ENCODE measurements at places on chromosomes 13 and 19.

DNA sequence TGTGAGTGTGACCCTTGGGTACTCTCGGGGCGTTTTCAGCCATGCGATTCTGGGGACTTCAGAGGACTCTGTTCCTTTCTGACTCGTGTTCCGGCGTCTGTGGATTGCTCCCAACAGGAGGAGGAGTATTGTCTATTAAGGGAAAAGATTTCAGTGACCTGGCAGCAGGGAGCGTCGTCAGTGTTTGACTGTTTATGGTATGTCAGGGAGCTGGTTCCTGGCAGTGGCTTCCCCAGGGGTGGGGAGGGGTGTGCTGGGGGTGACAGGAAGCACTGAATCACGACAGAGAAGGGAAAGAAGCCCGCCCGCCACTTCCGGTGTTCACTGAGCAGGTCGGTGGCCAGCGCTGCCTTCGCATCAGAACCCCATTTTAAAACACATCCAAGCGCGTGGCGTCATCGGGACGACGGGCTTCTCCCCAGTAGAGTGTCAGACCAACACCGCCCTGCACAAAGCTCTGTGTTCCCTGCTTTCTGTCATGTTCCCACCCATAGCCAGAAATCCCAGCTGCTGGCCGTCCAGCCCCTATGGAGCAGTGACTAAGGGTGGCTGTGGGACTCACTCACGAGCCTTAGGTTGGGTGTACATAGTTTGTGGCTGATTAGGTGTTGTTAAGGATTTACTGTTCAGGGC lies 33.8 kb downstream of the COL4A2 start:
- peak; percentile 45 for DNase-seq

GRCh38 chr13:34037636-34038540 lies 219.9 kb downstream of the RFC3 start:
- no peak for DNase-seq

- no peak for DNase-seq
Observed at GRCh38 chr19:16591803-16592556, 19.8 kb upstream of the SLC35E1 start.

- no peak for DNase-seq
Observed at GRCh38 chr13:70362820-70363570, 254.7 kb upstream of the KLHL1 start.

DNA sequence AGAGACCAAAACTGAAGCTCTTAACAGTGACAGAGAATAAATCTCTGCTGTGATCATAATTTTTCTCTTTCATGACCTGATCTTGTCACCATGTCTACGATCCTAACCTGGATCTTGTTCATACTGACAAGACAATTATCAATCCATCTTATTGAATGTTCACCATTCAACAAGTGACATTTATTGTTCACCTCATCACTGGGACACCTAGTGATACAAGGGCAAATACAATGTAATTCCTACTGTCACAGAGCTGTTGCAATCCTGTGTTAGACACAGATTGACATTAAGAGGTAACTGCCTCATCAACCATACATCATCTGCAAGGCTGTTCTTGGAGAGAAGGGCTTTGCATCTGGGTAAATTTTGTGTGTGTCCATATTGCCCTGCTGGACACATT lies 942.4 kb upstream of the PRR20A start:
- no peak for DNase-seq

DNA sequence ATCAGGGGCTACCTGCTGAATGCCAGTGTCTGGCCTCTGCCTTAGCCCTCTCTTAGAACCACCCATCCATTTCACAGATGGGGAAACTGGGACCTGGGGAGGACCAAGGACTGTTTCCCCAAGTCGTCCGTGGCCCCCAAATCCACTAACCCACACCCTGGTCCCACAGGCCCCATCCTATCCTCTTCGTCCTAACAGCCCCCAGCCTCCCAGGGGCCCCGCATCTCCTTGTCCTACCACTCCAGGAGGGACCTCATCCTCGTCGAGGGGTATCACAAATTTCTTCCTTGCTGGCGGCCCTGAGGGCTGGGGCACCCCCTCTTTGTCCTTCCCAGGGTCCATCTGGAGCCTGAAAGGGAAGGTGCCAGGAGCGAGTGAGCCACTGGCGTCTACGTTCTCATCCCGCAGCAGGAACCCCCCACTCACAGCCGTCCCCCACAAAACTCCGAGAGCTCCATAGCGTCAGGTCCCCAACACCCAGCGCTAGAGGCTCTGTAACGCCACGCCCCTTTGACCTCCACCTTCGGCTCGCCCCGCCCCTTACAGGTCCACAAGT lies 606 bp downstream of the ERCC1 start:
- DNase-seq = peak; percentile 76

DNA sequence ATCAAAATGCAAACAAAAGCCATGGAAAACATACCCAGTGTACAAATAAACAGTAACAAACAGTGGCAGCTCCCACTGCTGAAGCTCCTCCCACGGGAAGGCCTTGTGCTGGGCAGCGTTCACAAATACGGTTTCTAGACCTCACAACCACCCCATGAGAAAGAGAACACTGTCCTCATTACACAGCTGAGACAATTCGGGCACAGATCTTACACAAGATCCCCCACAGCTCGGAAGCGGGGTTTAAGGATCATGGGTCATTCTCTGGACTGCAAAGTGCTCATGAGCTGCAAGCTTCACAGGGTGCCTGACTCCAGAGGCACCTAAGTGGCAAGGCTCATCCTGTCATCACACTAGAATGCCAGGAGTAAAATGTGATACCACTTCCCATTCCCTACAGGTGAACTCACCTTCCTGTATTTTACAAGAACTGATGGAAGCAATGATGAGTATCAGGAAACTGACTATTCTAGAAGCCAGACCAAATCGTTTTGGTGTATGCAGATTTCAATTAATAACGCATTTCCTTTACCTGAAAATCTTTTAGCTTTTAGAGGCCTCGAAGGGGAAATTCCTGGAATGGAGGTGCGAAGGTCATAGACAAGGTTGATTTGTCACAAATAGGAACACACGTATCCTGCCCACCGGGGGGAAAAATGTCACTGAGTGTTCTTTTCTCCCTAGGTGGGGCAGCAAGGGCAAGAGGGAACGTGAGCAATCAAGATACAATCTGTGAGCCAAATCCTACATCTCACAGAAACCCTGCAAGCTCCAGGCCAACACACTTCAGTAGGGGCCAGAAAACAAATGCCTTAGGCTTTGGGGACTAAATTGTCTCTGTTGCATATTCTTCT lies 41.2 kb downstream of the STK24 start:
- no peak for DNase-seq

DNA sequence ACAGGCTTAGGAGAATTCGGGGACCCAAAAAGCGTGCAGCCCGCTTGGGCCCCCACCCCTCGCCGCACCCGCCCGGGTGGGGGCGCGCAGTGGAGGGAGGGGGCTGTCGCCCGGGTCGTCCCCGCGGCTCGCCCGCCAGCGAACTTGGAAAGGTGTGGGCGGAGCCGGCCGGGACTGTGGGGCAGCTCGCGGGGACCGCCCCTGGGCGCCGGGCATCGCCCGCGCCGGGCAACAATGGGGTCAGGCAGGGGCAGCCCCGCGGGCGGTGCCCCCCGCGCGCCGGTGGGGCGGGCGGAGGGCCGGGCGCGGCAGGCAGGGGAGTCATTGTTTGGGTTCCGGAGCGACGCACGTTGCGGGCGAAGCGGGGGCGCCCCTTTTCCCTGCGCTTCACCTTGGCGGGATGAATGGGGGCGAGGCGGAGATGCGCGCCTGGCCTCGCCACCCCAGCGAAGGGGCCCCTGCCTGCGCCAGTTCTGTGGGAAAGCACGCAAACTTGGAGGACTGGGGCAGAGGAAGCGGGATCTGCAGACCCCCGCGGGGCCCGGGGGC lies 647 bp upstream of the KLF12 start:
- DNase-seq = peak; percentile 51

DNA sequence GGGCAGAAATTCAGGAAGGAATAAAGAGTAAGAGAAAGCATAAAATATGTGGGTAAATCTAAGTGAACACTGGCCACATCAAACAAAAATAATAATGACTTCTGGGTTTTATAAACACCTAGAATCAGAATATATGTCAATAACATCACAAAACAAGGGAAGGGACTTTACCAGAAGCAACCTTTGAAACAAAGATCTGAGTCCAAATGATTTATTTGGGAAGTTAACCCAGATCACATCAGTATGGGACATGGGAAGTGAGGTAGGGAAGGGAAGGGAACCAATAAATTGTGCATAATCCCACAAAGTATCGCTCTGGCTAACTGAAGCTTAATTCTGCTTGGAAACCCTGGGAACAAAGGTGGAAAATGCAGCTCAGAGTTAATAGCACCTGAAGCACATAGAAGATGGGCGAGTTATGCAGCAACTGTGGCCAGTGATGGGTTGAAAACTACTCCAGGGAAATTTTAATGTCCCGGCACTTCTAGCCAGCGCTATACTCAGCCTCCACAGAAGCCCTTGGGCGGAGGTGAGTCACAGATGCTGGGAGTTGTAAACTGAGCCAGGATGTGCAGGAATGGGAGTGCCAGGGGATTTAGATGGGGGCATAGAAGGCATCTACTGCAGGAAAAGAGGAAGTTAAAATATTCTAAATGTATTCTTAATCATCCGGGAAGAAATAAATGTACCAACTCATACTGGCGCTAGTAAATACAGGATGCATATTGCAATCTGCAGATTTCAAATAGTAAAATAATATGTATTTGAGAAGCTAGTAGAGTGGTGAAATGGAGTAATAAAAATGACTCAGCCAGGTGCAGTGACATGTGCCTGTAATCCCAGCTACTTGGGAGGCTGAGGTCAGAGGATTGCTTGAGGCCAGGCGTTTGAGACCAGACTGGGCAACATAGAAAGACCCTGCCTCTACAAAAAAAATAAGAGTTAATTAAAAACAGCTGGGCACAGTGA lies 34.2 kb upstream of the CEBPG start:
- no peak for DNase-seq

GRCh38 chr19:13241231-13242104 lies 91.3 kb downstream of the IER2 start:
- DNase-seq = peak; percentile 24

DNA sequence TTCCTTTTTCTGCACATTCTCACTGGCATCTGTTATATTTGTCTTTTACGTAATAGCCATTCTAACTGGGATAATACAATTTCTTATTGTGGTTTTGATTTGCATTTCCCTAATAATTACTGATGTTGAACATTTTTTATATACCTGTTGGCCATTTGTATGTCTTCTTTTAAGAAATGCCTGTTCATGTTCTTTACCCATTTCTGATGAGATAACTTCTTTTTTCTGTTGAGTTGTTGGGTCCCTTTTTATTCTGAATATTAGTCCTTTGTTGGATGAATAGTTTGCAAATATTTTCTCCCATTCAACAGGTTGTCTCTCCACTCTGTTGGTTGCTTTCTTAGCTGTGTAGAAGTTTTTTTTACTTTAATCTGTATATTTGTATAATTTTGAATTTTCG lies 147.7 kb upstream of the TRPC4 start:
- DNase-seq = no peak

GRCh38 chr19:57106722-57107235 lies 13.0 kb upstream of the USP29 start:
- DNase-seq = no peak

DNA sequence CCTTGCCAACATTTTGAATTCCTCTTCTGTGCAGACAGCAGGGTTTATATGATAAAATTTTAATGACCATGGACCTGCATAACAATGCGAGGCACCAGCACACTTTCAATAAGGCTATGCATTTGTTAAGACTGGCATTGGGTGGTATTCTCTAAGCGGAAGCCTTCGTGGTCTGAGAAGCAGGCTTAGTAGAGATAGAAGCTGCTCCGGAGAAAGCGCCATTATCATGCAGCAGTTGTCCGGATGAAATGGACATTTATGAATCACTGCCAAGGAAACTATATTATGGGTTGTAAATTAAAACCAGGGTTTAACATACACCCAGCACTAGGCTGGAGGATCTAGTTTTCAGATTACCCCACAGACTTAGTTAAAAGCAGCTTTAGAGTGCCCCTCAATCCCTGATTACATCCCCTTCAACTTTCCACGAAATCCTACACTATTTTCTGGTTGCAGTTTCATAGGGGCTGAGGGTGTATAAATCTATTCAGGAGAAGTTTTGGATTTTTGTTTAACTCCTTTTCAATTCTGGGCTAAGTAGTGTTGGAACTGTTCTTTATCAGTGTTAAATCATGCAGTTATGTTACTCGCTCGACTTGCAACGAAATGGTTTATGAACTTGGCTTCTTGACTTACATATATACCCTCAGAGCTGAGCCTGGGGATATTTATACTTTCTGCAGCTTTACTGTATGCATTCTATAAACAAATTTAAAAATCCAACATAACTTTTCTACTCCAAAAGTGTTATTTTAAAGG lies 193.3 kb downstream of the PCDH9 start:
- no peak for DNase-seq

DNA sequence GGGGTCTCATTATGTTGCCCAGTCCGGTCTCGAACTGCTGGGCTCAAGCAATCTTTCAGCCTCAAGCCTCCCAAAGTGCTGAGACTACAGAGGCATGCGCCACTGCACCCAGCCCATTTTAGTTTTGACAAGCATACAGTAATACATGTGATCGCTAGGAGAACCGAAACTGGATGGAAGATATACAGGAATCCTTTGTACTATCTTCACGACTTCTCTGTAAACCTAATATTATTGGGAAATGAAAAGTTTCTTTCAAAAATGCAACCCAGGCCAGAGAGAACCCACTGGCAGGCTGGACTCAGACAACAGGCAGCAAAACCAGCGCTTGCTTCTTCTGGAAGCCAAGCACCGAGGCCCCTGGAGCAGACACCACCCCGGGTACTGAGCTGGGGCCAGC lies 9.4 kb downstream of the C19orf12 start:
- no peak for DNase-seq

- DNase-seq = no peak
Observed at GRCh38 chr19:2330255-2330631, 1.8 kb downstream of the SPPL2B start.

- DNase-seq = no peak
Observed at GRCh38 chr19:7441468-7442146, 47.2 kb downstream of the PEX11G start.

DNA sequence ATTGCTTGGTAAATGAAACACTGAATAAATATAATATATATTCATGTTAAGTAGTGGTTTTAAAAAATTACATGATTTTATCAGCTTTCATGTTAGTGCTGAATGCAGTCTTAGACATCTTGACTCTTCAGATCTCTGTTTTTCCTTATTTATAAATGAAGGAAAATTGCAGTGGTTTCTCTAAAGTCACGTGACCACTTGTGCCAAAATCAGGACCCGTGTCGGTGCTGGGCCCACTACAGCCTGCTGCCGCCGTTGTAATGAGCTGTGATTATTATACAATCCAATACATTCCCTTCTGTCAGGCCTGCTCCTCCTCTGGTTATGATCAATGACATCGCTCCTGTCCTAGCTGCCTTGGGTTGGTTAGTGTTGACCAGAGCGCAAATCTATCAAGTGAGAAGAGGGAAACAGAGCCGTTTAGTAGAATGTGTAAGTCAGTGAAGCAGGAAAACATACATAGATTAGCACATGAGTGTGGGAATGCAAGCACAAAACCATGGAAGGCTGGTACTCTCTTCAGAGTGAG lies 88.2 kb downstream of the AKAP11 start:
- DNase-seq = no peak

GRCh38 chr19:2043961-2044708 lies 6.9 kb downstream of the MKNK2 start:
- no peak for DNase-seq
